CMK (cell line): ENCODE measurements at places on chromosomes 2 and 18.

- no peak for DNase-seq
Observed at GRCh38 chr2:168801961-168802858, at the start of gene NOSTRIN. Gene NOSTRIN (plus strand): TSS chr2:168802637. CDS start chr2:168802647, 10 bp downstream.

- no peak for DNase-seq
Observed at GRCh38 chr18:63258749-63259566, 60.6 kb downstream of the BCL2 start.

GRCh38 chr2:168589236-168590211, 133.5 kb downstream of the CERS6 start:
- DNase-seq = no peak

- no peak for DNase-seq
Observed at GRCh38 chr2:2587354-2587753, 256.3 kb upstream of the MYT1L start.

DNA sequence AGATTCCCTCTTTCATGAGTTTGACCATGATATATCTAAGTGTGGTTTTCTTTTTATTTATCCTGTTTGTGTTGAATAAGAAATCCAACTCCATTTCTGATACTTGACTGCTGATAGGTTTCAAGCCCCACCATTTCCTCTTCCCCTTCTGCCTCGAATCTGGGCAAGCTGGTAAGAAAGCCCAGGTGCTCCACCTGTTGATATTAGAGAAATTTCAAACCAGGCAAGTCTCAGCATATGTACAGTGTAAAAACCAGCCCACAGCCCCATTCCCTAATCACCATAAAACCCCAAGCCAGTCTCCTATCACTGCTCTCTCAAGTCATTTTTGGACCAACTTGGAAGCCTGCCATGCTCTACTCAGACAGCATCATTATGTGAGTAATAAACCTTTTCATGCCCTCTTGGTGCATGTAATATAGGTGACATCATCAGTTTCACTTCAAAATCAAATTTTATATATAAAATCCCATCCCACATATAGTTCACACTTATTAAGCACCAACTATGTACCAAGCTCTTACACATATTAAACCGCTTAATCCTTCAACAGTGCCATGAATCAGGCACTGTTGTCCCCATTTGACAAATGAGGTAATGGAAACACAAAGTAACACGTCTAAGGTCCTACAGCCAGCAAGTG, 46.6 kb downstream of the SMAD2 start:
- no peak for DNase-seq

- DNase-seq = no peak
Observed at GRCh38 chr18:32293107-32293506, 103.3 kb downstream of the MEP1B start.

- DNase-seq = no peak
Observed at GRCh38 chr2:132633635-132634034, 36.4 kb downstream of the LYPD1 start.

GRCh38 chr18:11719621-11720020, 30.6 kb downstream of the GNAL start:
- no peak for DNase-seq

DNA sequence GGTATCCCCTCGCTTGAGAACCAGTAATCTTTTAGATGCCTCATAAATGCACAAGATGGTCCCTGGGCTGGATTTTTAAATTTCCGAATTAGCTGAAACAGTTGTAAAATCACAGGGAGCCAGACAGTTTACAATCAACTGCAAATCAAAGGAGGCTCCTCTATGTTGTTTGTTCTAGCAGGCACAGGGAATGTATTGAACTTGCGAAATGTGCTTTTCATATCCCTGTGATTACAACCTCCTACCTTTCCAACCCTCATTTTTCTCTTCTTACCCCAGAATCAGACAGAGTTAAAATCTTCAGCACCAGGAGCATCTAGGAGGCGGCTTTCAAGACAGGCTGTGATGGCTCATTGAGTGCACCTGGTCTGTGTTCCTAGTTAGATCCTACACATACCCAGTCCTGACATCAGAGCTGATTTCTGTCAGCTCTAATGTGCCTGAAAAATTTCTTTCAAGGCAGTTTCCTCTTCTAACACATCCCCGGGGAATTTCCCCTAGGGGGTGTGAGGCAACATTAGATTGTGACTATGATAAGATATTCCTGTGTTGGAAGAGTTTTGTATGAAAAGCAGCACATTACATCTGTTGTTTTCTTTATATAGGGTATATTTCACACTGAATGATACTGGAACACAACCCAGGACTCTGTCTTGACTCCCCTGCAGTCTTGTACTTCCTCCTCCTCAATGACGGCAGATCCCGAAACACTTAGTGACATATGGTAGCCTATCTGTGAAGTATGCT, 17.9 kb upstream of the CAVIN2 start:
- DNase-seq = no peak

DNA sequence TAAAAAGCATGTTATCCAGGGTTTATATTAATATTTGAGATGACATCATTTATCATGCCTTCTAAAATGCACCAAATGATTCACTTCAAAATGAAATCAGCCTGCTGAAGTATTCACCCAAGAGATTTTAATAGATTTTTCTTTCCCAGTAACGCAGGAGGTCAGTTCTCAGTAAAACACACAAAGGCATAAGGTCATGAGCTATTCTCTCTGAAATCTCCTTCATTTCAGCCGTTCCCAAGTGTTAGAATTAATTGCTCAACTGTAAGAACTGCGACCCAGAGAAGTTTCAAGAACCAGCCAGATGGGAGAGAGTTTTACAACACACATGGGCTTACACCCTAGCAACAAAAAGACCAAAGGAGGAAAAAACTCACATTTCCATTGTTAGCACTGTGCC, 84.2 kb upstream of the PHLPP1 start:
- no peak for DNase-seq

DNA sequence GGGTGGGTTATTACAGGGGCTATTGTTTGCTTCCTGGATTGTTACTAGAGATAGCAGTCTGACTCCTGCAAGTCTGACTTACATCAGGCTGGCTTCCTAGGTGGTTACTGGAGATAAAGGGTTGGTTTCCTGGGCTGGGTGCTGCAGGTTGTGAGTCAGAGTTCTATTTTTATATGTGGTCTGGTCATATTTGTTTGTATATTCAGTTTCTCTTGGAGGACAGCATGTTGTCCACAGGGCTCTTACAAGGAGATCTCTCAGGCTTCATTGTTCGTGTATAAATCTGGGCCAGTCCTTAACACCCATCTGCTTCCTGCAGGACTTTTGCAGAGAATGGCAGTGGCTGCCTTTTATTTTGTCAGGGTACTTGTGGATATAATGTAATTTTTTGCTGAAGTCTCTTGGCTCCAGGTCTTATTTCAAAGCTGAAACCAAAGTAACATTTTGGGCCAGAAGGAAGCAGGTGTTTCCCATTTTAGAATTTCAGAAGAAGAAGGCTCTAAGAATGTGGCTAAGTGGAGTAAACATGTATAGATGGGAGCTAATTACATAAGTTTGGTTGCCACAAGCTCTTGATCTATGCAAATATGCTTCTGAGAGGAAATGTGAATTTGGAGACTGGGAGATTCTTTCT, 65.9 kb upstream of the SLC16A14 start:
- no peak for DNase-seq

- DNase-seq = no peak
Observed at GRCh38 chr2:27320958-27321543, 1.8 kb downstream of the MPV17 start.

GRCh38 chr2:137969418-137969765, 5.1 kb downstream of the HNMT start:
- DNase-seq = no peak

GRCh38 chr2:25032901-25033300, 9.0 kb upstream of the EFR3B start:
- DNase-seq = no peak

GRCh38 chr2:120483355-120483754, 137.4 kb downstream of the INHBB start:
- no peak for DNase-seq

GRCh38 chr2:45643095-45643494, 8.4 kb upstream of the PRKCE start:
- no peak for DNase-seq

DNA sequence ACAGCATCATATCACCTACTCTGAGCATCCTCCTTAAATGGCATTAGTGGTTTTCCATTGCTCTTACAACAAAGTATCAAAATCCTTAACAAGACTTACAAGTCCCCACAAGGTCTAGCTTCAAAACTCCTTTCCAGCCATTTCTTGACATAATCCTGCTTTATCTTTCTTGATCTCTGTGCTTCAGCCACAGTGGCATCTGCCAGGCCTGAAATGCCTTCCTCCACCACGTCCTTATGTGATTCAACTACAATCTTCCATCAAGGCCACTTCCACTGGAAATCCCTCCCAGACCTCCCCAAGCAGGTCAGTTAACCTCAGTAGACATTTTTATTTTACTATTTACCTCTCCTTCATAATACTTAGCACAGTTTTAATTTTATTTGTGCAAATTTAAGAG, 83.8 kb upstream of the CCDC150 start:
- no peak for DNase-seq

GRCh38 chr2:160332318-160332717, 132.2 kb upstream of the ITGB6 start:
- peak; percentile 45 for DNase-seq

DNA sequence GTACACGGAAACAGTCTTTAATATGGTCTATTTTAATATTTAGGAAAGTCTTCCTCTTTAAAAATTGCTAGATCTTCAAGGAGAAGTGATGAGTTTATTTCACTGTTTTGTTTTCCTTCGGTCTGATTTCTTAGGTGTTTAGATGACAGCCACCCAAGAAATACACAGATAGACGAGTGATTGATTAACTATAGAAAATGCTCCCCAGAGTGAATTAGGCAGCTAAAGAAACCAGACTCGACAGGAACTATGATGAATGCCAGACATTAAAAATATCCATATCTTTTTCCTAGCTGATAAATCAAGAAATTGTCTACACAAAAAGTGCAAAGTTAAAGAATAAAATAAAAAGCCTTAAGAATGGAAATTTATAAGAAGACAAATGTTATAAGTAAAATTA, 888.7 kb upstream of the CNTNAP5 start:
- DNase-seq = no peak

GRCh38 chr2:207930747-207931146, 94.6 kb downstream of the PLEKHM3 start:
- DNase-seq = no peak

GRCh38 chr2:149038442-149039212, at the start of gene LYPD6B:
Gene LYPD6B (plus strand): TSS chr2:149038699. CDS start chr2:149130949, 92,250 bp downstream.
- no peak for DNase-seq

DNA sequence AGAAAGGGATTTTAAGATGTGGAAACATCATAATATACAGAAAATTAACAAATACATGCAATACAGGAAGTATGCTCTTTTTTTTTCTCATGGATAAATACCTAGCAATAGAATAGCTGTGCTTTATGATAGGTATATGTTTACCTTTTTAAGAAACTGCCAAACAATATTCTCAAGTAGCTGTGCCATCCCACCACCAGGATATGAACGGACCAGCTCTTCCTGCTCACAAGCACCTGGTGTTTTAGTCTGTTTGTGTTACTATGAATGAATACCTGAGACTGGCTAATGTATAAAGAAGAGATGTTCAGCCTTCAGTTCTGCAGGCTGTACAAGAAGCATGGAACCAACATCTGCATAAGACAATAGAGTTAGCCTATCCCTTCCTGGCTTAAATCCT, 19.9 kb upstream of the UGT1A8 start:
- no peak for DNase-seq

DNA sequence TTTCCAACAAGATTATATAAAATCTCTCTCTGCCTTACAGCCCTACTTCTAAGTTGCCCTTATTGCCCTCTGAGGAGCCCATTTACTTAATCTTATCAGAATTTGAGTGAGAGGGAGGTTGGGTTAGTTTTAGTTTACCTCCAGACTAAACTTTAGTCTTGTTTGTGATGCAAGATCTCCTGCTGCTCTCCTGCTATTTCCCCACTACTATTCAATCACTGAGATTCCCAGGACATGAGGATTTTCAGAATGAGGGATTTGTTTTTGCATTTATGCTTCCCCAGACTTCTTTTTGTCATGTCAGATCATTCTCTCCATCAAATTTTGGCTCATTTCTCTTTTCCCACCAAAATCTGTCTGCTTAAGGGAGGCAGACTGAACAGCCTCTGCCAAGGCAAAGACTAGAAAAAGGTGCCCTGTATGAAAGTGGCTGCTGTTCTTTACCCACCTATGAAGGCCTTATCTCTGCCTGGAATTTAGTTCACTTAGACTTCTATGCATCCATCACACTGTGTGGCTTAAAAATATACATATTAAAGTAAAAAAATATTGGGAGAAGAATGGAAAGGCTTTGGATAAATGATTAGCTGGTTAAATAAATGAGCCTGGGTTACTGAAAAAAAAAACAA, 401.3 kb downstream of the PID1 start:
- no peak for DNase-seq
